Amniotic stem cell (primary cell): ENCODE measurements at places on chromosomes 5 and 9.

- no peak for DNase-seq
These were observed 37.0 kb downstream of the SYK start for GRCh38 chr9:90838581-90839154.

GRCh38 chr9:37952731-37953130 is 48.8 kb upstream of the SLC25A51 start:
- peak; percentile 20 for DNase-seq

DNA sequence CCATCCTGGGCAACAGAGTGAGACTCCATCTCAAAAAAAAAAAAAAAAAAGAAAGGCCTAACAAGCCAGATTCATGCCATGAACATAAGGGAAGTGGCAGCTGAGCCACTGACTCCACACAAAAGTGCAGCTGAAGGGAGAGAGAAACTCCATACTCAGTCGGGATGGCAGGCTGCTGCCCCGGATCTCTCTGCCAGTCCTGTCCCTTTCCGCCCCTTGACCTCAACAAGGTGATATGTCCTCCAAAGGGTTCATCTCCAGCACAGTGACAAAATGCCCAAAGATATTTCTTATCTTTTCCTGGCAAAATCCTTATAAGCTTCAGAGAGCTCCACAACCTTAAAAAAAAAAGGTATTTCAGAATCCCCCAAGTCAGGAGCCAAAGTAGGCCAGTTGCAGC is 52.6 kb downstream of the ABCA1 start:
- no peak for DNase-seq

DNA sequence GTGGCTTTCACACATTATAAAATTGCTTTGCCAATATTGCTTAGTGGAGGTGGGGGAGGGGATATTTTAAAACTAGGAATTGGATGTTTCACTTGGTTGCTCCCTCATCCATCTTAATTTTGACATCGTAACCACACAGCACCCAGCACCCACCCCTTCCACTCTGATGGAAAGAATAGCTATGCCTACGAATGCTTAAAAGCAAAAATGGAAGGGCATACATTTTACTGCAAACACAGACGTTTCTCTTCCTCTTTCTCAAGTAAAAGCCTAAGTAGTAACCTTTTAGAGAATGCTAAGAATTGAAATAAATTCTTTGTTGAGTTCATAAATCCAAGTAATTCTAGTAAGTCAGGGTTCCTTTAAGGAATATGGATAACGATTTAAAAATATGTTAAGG is 69.9 kb downstream of the JAKMIP2 start:
- DNase-seq, result no peak

DNA sequence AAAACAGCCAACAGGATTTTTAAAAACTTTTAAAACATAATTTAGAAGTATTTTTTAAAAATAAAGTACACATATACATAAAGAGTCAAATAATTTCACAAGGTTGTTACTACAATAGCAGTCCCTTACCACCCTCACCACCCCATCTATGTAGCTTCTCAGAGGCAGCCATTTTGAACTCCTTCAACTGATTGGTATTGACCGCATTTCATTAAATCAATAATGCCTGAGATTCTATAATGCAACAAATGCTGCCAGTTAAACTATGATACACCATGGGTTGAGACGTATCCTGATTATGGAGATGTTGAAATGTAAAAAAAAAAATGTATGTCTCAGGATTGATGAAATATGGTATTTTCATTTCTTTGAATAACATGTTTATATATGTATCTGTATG is 78.8 kb downstream of the PCSK1 start:
- DNase-seq, result no peak

DNA sequence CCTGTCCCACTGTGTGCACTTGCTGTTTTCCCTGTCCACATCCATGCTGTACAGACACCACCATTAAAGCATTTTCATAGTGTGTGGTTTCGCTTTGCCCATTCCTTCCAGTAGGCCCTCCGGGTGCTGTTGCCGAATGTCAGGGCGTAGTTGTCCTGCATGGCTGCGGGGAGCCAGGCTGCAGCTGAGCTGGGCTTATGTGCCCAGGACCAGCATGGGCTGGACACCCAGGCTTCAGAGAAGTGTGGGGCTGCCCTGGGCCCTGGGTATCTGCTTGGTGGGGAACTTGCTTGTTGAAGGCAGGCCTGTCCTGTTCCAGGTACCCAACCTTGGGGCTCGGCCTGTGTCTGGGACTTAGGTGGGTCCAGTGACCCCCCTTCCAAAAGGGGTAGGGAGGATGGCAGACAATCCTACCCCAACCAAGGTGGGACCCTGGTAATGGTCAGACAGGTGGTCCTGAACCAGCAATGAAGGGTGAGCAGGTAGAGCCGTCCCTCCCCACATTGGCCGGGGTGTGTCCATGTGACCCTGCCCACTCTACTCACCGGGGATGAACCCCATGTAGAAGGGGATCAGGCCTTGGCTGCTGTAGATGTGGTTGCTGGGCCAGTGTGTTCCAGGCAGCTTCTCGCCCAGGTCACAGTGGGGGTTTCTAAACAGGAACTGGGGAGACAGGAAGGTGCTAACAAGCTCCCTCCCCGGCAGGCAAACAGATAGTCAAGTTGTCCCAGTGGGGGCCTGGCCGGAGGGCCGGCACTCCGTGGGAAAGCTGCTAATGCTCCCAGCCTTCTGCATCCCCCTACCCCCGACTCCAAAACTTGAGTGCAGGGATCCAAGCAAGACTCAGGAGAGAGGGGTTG is 2.8 kb downstream of the TUBB4B start:
- DNase-seq, result no peak

- no peak for DNase-seq
These were observed 147.6 kb downstream of the MAN2A1 start for GRCh38 chr5:109837231-109837861.

DNA sequence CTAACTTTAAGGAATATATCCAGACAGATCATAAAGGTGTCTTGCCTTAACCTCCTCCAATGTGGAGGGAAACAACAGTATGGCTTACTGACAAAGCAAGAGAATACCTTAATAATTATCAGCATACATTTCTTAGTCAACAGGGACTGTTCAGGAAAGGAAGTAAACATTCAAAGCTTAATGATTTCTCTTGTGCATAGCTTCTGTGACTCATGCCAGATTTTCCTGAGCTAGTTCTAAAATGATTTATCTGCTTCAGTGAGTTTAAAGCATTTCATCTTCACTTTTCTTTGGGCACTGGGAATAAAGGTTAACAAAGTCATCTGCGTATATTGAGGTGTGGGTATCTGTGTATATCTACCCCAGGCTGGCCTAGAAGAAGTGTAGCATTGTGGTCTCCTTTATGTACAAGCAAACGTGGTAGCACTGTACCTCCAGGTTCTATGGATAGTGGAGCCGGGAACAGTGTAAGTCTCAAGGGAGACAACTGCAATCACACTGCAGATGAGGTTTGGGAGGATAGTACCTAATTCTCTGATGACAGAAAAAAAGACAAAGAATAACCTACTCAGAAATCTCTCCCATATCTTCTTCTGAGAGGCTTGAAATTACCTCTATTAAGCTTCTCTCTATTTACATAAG is 284.1 kb downstream of the HCN1 start:
- no peak for DNase-seq

- no peak for DNase-seq
These were observed 64.1 kb downstream of the PJA2 start for GRCh38 chr5:109345699-109346098.

DNA sequence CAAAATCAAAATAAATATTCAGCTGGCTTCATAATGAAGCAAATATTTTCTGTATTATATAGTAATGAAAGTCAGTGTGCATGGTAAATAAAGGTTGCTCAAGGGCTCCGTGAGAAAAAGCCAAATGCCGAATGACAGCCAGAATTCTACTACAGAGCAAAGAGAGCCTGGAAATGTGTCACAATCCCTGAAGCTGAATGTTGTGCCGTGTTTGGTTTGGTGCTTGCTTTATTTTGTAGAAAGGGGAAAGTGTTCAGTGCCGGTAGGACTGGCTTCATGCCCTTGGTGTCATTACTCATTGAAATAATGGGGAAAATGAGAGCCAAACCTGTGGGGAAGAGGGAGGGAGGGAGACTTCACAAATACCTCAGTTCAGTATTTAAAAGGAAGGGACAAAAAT is 26.8 kb upstream of the ADAMTSL1 start:
- no peak for DNase-seq

GRCh38 chr9:133461975-133462374 is 2.2 kb downstream of the CACFD1 start:
- no peak for DNase-seq

- no peak for DNase-seq
These were observed 513.0 kb upstream of the ADAMTS16 start for GRCh38 chr5:4627131-4627530.

DNA sequence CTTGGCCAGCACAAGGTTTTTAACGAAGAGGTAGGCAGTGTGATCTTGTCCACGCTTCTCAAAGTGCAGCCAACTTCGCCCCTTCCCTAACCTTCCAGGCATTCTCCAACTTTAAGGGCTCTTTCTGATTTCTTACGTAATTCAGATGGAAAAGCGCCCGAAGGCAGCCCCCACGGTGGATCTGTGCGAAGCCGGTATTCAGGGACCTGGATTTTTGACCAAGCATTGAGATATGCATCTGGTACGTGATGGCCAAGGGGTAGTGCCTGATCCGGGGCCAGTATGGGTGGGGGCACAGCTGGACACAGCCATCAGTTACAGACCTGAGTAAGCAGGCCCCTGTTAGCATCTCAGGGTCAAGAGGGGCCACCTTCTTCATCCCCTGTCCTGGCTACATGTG is 80.0 kb downstream of the AMBP start:
- DNase-seq, result no peak

DNA sequence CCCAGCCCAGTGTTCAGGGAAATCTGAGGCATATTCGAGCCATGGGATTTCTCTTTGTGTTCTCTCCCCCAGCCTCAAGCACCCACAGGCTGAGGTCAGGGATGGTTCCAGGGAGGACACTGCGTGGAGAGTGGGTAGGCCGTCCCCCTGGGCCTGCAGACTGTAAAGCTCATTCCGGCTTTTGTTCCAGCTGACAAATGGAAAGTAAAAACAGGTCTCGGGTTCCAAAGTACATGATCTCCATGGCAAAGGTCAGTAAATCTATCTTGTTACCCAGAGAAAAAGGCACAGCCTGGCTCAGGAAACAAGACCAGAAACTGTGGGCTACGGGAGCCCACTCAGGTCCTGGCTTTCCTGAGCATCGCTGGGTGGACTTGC is 116.2 kb downstream of the ROR2 start:
- no peak for DNase-seq

- no peak for DNase-seq
These were observed 212.3 kb upstream of the DAPK1 start for GRCh38 chr9:87285183-87285850.

GRCh38 chr9:15249981-15250380 is 57.0 kb downstream of the TTC39B start:
- no peak for DNase-seq

GRCh38 chr5:107295914-107296313 is 374.8 kb downstream of the EFNA5 start:
- no peak for DNase-seq

DNA sequence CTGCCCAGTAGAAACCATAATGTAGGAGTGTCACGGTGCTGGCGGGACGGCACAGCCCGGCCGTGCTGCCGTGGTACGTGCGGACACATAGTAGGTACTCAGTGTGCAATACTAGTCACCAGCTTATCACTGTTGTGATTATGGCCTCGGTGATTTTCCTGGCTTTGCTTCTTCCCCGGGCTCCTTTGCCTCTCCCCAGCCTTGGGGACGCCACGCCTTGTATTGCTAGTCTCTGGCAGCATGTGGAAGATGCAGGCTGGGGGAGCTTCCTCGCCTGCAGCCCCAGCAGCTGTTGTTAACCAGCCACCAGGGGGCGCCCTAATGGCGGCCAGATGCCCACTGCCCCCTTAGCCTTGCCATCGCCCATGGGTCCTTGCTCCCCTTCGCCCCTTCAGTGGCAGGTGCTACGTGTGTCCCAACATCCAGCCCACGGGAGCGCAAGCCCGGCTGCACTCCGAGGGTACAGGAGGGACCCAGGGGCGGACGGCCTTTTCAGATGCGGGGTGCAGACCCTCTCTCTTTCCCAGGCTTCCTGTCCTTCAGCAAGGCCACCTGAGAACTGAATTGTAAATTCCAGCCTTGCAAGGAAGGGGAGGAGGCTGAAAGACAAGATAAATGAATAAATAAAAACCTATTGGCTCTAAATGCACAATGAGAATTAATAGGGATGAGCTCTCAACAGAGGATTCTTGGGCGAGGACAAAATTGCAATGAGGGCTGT is 8.0 kb downstream of the NTNG2 start:
- DNase-seq, result peak; percentile 7

DNA sequence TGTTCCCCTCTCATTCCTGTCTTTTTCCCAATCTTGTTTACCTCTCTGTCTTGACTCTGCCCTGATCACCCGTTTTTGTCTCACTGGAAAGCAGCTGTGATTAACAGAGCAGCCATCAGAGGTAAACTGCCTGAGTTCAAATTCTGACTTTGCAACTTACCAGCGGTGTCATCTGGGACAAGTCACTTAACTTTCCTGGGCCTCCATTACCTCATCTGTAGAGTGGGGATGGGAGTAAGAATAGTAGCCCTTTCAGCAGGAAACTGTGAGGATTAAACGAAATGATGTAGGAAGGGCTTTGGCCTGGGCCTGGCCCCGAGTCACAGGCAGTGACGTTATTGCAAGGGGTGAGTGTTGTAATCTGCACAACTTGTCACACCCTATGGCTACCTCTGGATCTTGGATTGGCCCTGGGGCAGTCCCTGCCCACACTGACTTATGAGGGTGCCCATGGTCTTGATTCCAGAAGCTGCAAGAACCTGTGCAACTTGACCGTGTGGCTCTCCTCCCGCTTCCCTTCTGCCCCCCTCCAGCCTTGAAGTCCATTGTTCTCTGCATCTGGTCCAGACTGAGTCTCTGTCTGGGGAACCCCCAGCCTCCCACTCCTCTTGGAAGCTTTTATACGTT is 657 bp upstream of the PCDH12 start:
- no peak for DNase-seq

- DNase-seq, result no peak
These were observed 60.0 kb upstream of the FER start for GRCh38 chr5:108687595-108688200.

GRCh38 chr9:37486616-37487548 is 1.1 kb downstream of the POLR1E start:
- peak; percentile 85 for DNase-seq

DNA sequence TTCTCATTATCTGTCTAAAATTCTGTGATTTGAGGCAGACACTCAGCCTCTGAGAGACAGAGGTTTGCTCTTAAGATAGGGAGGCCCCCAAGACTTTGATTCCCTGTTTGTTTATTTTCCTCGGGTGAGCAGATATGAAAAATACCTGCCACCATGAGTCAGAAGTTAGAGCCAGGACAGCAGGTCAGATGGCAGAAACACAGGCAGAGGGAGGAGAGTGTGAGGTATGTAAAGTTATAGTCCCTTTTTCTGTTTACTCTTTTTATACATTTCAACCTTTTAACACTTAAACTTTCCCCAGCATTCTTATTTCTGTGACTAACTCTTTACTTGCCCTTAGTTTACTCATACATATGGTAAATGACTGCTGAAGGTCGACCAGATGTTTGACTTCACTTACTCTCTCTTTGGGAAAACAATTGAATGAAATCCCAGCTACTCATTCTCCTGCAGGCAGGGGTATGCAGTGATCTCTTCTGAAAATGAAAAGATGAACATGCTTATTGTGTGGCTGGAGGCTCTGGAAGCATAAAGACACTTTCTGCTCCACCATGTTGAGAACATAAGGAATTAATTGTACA is 383.8 kb downstream of the NTRK2 start:
- DNase-seq, result no peak

GRCh38 chr5:149039506-149039905 is 23.4 kb downstream of the SH3TC2 start:
- no peak for DNase-seq
